ENCODE measurements at places on chromosomes 12 and 14.
A peak's percentile ranks its signal among the peaks of the same experiment; 100 is the strongest.

GRCh38 chr12:70920251-70920851, at the start of gene PTPRR:
Gene PTPRR (minus strand): TSS chr12:70920738. CDS start chr12:70920390, 348 bp downstream.
- DNase-seq: no peak

DNA sequence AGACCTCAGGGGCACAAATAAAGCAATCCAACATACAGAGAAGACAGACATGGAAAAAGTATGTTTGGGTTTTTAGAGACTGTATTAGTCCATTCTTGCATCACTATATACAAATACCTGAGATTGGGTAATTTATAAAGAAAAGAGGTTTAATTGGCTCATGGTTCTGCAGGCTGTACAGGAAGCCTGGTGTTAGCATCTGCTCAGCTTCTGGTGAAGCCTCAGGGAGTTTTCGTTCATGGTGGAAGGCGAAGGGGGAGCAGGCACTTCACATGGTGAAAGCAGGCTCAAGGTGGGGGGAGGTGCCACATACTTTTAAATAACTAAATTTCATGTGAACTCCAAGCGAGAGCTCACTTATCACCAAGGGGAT, 3.7 kb upstream of the PPP2R5C start:
- DNase-seq: no peak

DNA sequence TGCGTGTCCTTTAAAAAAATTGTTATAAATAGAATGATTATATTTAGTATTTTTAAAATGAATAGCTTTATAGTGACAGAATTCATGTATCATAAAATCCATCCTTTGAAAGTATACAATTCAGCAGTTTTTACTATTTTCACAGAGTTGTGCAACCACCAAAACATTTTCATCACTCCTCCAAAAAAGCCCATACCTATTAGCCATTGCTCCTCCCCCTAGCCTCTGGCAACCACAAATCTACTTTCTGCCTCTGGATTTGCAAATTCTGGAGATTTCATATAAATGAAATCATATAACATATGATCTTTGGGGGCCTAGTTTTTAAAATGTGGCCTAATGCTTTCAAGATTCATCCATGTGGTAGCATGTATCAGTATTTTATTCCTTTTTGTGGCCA, 117.9 kb upstream of the MED13L start:
- DNase-seq: no peak

- DNase-seq: no peak
These were observed 38.9 kb downstream of the CPSF2 start for GRCh38 chr14:92160619-92161018.

DNA sequence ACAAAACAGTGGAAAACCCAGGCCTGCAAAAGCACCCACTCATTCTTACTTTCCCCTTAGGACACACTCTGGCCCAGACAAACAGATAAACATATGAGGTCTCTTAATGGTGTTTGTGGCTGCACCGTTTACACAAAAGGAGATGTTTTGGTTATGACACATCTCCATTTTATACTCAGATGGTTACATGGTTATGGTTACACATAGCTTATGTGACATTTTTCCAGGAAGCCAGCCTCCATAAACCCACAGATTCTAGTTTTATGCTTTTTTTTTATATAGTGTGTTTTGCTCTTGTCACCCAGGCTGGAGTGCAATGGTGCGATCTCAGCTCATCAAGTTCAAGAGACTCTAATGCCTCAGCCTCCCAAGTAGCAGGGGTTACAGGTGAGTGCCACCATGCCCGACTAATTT, 3.5 kb upstream of the KLRD1 start:
- no peak for DNase-seq

- no peak for DNase-seq
These were observed 8.7 kb upstream of the KRT78 start for GRCh38 chr12:52857500-52857899.

DNA sequence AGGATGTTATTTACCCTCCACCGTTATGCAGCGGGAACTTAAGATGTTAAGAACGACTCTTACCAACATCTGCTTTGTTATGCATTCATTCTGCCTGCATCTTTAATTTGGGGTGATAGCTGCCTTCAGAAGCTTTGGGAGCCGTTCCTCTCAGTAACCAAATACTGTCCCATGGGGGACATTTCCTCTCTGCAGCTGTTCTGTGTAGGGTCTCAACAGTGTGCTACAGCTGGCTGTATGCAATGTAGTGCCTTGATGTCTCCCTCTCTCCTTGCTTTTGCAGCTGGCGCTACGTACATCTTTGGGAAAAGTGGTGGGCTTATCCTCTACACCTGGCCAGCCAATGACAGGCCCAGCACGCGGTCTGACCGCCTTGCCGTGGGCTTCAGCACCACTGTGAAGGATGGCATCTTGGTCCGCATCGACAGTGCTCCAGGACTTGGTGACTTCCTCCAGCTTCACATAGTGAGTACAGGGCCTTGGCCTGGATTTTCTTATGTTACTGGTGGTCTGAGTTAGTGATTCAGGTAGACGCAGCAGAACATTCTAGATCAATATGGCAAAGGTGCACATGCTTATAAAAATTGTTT, 744.3 kb downstream of the DIO2 start:
- no peak for DNase-seq

DNA sequence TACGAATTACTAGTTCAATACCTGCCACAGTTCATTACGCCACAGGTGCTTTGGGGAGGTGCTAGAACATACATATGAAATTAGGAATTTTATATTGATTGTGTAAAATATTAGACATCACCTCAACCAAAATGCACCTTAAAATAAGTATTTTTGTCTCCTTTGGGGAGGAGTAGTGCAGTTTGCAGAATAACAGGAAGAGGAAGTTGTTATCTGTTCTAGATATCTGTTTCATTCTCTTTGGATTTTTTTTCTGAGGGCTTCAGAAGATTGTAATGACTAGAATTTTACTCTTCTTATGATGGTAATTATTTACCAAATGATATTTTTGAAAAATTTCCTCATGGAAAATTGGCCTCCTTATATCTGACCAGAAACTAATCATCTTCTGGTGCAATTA, 9.9 kb upstream of the GYS2 start:
- DNase-seq: no peak

GRCh38 chr12:130014485-130014807, 110.6 kb upstream of the TMEM132D start:
- DNase-seq: no peak

- DNase-seq: no peak
These were observed 33.1 kb upstream of the FBXO34 start for GRCh38 chr14:55238019-55238680.

GRCh38 chr12:6903722-6904121, 900 bp upstream of the LRRC23 start:
- DNase-seq: no peak

- no peak for DNase-seq
These were observed 18.0 kb upstream of the PHETA1 start for GRCh38 chr12:111386885-111387284.

DNA sequence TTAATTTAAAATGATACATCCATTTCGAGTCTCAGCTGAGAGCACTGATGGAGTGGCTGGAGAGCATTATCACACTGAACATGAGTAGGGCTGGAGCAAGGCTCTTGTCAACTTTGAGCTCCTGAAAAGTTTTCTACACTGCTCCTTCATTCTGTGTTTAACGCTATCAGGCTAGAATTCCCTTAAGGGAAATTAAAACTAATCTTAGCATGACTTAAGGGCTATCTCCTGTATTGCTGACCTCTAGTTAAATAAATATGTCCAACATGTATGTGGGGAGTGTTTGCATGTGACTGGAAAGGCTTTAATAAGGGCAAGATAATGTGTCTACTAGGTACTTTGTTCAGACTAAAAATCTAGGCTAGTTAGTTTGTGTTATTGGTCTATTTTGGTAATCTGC, 116.7 kb upstream of the CAND1 start:
- DNase-seq: no peak

DNA sequence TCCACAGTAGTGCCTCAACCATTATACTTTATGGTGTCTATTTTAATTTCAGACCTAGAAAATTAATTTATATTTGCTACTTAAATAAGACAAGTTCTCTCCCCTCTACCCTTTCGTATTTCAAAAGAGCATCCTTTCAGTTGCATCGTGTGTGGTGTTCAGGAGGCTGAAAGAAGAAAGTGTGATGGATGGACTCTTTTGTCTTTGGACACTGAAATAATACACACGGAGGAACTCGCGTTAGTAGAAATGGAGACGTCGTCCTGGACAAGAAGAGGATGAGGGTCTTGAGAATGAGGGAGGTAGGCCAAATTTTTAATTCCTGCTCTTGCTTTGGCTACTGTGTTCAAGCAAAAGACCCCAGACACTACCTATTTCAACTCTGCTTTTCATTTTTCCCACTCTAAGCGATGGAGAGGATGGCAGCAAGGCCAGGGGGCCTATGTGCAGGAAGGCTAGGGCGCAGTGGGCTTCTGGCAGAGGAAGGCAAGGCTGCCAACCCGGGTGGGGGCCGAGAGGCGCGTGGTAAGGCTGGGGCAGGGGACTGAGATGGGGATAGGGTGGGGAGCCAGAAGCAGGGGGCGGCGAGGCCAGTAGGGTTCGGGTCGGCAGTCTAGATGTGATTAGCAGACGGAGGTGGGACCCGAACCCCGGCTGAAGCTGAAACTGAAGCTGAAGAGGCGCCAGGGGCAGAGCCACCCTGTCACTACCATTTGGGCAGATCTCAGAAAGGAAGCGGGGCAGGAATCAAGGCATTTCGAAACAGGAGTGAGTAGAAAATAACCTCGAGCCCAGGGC, 722 bp downstream of the TMED8 start:
- DNase-seq: peak; percentile 4

- no peak for DNase-seq
These were observed 840 bp downstream of the SIX4 start for GRCh38 chr14:60723116-60723906.

- DNase-seq: no peak
These were observed 9.4 kb upstream of the DACT1 start for GRCh38 chr14:58628406-58628805.

DNA sequence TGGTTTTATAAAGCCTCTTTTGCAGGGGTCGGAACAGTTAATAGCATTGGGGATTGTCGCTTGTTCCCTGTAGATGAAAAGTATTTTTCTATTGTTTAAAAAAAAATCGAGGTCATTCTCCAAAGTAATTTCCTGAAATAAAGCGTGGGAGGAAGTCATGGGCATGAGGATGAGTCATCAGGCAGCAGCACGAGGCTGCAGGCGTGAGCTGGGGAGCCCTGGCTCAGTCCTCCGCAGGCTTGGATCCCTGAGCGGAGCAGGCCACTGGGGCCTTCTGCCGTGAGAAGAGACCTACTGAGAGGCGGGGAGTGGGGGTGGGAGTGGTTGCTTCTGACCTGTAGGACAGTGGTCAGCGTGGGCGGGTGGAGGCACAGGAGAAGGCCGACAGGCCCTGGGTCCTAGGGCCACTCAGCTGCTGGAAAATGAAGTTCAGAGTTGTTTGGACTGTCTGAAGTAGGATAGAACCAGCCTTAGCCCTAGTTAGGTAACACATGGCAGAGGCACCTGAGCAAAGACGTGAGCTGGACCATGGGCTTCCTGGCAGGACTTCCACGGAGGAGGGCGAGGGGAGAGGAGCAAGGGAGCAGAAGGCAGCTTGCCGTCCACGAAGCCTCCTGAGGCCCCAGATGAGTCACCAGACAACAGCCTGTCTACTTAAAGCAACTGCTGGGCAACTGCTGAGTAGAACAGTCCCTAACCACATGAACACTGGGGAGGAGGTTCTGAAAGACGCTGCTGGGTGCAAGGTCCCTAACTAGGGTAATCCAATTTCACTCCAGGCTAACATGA, 21.1 kb upstream of the LGALS3 start:
- no peak for DNase-seq

DNA sequence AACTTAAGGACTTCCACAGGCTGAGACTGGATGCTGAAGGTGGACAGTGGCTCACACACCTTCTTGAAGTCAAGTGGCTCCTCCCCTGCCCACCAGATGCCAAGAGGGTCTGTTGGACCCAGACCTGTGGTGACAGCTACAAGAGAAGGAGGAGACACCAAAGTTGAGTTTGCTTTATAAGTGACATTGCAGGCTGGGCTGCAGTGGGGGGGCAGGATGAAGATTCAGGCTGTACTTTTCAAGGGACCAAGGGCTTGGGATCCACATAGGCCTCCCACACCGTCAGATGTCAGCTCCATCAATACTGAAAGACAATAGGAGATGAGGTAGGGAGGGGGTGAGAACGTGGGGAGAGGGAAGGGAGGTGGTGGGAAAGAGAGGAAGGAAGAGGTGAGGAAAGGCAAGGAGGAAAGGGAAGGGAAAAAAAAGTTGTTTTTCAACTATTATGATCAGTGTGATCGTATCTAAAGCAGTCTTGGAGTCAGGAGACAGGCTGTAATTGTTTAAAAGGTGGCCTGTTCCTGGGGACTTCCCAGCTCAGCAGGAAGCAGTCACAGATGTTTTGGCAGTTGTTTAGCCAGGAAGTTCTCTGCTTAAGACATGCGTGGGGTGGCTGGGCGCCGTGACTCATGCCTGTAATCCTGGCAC, 84.1 kb upstream of the RESF1 start:
- peak; percentile 52 for DNase-seq

DNA sequence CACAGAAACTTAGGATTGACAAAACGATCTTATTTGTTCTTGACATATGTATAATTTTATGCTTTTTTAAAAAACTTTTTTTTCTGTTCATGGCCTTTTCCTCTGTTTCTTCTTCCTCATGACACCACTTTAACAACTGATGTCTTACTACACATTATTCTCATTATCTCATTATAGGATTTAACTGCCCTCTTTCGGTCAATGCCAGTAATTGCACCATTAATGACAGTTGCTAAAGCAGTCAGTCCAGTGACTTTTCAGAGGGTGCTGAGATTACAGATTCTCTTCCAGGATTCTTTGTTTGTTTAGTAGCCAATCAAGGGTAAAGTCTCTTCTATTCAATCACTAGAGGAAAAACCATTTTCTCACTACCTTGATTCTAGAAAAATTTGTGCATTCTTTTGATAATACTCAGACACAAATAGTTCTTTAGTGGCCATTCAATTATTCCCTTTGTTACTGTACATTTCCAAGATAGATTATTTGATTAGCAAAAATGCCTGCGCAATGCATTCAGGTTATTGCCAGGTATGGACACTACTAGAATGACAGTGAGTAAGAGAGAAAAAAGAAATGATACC, 50.1 kb downstream of the KLRG1 start:
- DNase-seq: no peak

- DNase-seq: no peak
These were observed 5.6 kb downstream of the NRIP2 start for GRCh38 chr12:2829275-2829674.

- DNase-seq: no peak
These were observed 963 bp upstream of the TINF2 start for GRCh38 chr14:24243336-24243836.

DNA sequence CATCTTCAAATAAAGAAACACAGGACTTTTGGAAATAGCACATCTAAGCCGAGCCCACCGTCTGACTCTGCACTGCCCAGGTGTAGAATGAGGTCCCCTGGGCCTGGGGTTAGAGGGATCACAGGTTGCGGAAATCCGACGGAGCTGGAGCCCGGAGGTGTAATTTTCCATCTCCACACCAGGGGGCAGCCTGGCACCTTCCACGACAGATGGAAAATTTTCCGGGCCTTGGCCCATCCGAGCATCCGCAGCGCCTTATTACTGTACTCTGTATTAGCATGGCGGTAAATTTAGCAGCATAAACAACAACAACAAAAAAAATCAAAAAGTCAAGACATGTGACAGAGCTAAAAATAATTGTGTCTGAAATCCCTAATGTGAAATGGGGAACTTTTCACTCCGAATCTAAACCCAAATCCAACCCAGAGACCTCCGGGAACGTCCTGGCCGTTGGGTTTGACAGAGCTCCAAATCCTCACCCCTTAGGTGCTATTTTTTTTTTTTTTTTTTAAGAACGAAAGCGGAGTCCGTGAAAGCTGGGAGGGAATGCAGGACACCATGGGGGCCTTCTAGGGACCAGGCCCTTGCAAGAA, 93.9 kb downstream of the KSR2 start:
- DNase-seq: no peak

GRCh38 chr12:46384451-46385309, 12.1 kb upstream of the SLC38A2 start:
- no peak for DNase-seq

GRCh38 chr14:98112194-98112780, 1159.7 kb downstream of the BCL11B start:
- no peak for DNase-seq

Data from activated gamma-delta T cell treated with anti-CD3 and anti-CD28 coated beads, Interleukin-2, amount 50 U/mL, for 16 hours (primary cell).